ENCODE measurements at places on chromosomes 5 and 9.

- DNase-seq: no peak
These were observed 3.5 kb downstream of the TENT4A start for GRCh38 chr5:6716629-6717149.

DNA sequence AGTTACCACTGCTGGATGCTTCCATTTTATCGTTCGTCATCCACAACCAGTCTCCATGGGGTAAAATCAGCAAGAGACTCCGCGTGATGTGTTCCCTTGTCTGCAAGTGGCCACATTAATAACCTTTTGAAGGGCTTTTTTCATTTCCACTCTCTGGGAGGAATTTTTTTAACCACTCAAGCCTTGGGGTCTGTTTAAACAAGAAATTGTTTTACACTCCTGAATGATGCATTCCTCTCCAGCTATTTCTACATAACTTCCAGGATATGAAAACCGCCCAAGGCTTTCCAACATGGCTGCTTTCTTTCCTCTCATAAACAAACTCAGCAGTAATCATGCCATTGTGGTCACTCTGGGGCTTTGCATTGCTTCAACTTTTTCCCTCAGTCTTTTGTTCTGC, 217.2 kb upstream of the DAPK1 start:
- no peak for DNase-seq

DNA sequence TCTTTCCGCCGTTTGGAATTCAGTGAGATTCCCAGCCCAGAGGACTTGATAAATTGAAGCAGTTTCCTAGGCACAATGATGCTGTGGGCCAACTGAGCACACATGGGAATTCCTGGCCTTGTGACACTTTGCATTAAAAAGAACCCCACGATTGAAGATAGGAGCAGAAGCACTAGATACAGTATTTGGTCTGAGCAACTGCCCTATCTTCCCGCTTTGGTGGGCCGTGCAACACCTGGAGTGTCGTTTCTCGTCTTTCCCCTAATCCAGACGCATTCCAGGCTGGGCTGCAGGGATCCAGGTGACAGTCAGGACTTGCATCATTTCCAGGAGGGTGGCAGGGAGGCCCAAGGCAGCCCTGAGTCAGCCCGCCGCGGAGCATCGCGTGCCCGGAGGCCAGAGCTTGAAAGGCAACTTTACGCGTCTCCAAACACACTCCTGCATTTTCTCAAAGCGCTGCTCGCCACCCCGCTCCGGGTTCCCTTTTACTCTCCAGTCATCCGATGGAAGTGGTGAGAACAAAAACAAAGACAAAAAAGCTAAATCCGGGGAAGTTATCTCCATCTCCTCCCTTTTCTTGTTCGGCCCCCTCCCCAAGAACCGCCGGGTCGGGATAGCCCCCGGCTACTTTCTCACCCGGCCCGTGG, 753 bp upstream of the STC2 start:
- no peak for DNase-seq

- DNase-seq: no peak
These were observed 88.1 kb downstream of the ANXA1 start for GRCh38 chr9:73239570-73240265.

- no peak for DNase-seq
These were observed 8.1 kb downstream of the FCN2 start for GRCh38 chr9:134888603-134889190.

DNA sequence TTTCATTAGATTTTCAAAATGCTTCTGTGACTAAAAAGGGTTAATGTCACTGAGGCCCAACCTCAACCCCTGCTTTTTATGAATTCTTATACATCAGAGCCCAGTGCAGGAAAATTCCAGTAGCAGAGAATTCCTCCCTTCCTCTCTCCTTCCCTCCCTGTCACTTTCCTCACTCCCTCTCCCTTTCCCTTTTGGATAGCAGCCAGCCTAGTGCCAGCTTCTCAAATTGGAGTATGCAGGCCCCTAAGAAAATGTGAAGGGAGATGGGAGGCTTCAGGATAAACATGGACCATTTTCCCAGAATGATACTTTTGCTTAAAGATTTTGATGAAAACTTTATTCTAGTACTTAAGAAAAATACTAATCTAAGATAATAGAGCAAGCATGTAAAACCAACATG, 507.4 kb downstream of the KDM4C start:
- no peak for DNase-seq

DNA sequence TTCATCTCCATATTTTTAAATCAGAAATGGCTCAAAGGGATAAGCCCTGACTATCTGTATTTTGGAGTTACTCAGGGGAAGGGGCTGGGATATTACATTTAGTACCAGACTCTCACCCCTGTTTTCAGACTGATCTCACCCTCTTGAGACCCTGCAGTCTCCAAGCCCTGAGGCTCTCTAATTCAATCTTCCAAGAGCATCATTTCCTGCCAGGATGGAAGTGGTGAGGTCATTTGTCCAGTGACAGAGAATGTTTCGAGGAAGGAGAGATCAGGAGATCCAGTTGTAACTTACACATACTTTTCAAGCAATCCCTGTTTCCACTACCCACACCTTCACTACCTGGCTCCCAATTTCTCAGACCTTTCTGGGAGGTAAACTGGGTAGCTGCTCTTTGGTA, 295.5 kb upstream of the EFNA5 start:
- DNase-seq: no peak

- DNase-seq: no peak
These were observed 62.5 kb upstream of the SPOCK1 start for GRCh38 chr5:137561608-137562007.

DNA sequence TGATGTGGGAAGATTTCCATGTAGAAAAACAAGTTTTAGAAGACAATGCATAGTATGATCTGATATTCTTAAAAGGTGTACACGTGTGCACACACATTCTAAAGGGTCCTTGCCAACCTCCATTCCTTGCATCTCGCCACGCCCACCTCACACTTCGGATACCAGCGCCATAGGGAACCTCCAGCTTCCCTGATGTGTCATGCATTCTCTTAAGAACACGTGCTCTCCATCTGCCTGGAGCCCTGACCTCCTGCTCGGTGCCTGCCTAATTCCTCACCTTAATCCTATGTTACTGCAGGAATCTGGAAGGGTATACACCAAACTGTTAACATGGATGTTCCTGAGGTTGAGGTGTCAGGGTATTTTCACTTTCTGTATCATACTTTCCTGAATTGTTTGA, 63.1 kb downstream of the PTCD2 start:
- DNase-seq: no peak

GRCh38 chr9:131273146-131273855, 3.0 kb downstream of the FAM78A start:
- no peak for DNase-seq

DNA sequence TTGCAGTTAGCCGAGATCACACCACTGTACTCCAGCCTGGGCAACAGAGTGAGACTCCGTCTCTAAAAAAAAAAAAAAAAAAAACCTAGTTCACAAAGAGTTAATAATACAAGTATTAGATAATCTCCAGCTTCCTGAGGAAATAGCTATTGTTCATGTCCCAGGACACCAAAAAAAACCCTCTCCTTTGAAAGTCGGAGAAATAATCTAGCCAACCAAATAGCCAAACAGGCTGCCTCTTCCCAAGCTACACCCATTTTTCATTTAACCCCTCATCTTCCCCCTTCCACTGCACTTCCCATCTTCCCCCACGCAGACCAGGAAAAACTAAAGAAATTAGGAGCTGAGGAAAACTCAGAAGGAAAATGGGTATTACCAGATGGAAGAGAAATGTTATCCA, 23.6 kb downstream of the CNOT8 start:
- DNase-seq: no peak

DNA sequence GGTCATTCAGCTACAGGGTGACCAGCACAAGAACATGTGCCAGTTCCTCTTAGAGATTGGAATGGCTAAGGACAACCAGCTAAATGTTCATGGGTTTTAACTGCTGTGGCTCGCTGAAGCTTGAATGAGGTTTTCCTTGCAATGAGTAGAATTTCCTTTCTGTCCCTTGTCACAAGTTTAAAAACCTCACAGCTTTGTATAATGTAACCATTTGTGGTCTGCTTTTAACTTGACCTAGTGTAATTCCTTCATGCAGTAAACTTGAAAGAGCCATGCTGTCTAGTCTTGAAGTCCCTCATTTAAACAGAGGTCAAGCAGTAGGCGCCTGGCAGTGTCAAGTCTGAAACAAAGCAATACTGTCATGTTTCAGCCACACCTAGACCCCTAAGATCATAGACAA, 181.3 kb upstream of the DMRT1 start:
- no peak for DNase-seq

DNA sequence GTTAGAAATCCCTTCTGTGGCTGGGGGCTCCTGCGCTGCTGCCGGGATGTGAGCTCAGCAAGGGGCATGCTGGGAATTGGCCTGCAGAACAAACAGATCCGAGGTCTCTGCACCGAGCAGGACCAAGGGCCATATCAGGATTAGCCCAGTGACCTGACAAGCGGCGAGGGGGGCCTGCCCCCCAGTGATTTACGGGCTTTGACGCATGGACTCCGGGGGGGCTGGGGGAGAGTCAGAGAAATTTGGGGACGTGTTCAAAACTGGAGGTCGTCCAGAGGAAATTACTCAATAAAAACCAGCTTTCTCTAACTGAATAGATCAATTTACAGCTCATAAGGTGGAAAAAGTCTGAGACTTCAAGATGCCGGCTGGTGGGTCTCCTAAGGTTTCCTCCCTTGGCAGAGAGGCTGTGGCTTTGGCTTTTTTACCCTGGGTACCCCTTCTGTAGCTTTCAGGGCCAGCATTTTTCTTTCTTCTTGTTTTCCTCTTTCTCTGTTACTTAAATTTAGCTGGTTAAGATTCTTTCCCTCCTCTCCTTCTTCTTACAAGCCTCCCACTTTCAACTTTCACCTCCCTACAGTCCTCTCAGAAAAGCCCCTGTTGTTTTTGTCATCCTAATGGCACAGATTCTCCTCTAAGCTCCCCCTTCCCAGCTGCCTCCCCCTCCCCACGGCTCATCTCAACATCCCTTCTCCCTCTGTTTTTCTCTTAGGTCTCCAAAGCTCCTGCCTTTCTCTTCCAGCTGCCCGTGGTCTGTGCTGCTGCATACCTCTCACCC, 551.0 kb downstream of the CCDC171 start:
- no peak for DNase-seq

DNA sequence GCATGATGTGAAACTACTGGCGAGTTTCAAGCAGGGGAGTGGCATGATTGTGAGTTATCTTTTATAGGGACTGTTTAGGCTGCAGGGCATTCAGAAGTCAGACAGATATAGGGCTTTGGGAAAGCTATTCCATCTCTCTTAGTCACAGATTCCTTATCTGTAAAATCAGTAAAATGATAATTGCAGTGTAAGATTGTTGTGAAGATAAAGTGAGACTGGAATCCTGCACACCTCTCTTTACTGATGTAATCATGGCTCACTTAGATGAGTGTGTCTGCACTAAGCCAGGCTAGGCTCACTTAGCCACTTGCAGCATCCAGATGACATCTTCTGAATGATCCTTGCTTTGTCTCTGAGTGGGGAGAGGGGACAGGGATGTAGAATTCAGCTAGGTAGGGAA, 81.8 kb upstream of the MAMDC2 start:
- DNase-seq: no peak

DNA sequence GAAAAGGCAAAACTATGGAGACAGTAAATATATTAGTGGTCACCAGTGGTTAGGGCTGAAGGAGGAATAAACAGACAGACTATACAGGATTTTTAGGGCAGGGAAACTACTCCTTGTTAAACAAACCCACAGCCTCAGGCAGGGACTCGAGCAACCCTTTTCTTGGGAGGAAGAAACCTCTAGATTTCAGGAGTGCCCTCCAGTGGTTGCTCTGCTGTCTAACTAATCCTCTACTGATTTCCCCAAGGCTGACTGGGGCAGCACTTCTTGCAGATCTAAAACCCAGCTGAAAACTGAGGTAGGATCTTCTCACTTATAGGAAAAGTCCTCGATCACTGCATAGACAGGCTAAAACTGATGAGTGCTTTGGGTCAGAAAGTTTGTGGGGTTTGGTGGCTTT, 176.8 kb downstream of the ISOC1 start:
- DNase-seq: no peak

GRCh38 chr5:176731506-176732160, 78.7 kb upstream of the UNC5A start:
- no peak for DNase-seq

GRCh38 chr9:137455359-137455991, 3.7 kb downstream of the NSMF start:
- no peak for DNase-seq

GRCh38 chr9:82022121-82022520, 33.5 kb downstream of the SPATA31D1 start:
- no peak for DNase-seq

GRCh38 chr9:77175151-77175550, 2.2 kb upstream of the VPS13A start:
- DNase-seq: no peak

DNA sequence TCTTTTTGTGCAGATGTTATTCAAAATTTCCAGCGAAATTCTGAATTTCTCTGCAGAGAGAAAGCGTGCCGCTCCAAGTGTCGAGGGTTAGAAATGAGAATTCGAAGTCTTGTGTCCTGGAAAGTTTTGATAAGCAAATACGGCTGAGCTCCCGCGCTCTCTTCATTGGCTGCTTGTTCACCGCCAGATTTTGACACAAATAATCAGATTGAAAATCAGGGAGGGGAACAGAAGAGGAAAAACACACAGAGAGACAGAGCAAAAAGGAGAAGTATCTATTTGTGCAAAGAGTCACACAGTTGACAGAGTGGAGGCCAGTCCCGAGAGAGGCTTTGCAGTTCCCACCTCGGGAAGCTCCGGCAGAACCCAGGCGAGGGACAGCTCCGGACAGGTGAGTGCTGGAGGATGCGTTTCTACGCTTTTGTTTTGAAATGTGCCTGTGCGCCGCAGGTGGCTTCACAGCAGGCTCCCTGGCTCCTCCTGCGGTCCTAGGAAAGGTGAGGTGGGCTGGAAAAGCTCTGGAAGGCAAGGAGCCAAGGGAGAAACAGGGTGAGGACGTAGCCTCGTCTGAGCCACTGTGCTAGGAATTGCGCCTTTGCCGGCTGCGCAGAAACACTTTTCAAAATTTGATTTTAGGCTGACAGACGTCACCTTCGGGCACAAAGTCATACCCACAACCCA, at the start of gene GFI1B:
Gene GFI1B, plus strand, starts transcription at position 244 of the 681 bp plus-strand sequence. CDS start 7,985 bp downstream, outside the sequence.
- DNase-seq: no peak

DNA sequence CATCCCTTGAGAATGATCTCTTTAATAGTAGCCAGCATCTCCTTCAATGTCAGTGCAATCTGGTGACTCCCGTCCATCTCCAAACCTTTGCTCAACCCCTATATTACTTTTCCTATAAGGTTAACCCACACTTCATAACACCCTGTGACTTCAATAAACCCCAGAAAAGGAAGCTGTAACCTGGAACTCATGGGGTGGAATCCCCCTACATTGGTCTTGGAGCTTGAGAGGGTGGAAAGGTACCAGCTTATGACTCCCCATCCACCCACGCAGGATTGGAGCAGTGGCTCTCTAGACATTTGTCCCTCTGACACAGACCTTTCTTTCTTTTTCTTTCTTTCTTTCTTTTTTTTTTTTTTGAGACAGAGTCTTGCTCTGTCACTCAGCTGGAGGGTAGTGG, 54.7 kb upstream of the ZFR start:
- DNase-seq: no peak

GRCh38 chr5:123454259-123454911, 31.2 kb upstream of the CEP120 start:
- DNase-seq: no peak

GRCh38 chr9:134892820-134893420, 12.3 kb downstream of the FCN2 start:
- DNase-seq: no peak
